ENCODE measurements at places on chromosomes 3 and 15.

GRCh38 chr3:152682477-152682876 is 152.5 kb upstream of the P2RY1 start:
- no peak for DNase-seq

DNA sequence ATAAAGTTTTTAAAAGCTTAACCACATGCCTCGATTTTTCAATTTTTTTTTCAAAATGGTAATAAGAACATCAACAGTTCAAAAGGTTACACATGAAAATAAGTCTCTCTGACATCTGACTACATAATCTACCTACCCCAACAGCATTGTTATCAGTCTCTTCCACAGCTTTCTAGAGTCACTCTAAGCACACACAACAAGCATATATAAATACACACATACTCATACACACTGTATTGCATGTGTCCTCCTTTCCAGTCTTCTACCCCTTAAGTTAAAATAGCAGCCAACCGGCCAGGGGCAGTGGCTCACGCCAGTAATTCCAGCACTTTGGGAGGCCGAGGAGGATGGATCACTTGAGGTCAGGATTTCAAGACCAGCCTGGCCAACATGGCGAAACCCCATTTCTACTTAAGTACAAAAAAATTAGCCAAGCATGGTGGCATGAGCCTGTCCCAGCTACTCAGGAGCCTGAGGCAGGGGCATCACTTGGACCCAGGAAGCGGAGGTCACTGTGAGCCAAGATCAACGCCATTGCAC is 12.2 kb downstream of the TBL1XR1 start:
- DNase-seq = no peak

DNA sequence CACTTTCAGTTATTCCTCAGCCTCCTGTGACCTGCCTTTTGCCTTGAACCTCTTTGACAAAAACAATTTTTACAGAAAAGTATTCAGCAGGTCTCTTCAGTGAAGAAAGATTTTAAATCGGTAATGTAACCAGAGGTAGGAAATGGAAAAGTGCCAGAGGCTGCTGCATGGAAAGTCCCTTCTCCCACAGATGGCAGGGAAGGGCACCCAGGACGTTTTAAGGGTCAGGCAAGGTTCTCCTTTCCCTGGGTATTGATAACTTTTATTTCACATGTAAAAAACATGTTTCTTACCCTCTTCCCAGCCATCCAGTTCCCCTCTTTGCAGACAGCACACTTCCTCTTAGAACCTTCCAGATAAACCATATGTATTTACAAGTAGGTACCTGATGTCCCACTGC is 185.6 kb downstream of the OR4M2 start:
- DNase-seq = no peak

- DNase-seq = no peak
These were observed 3.2 kb downstream of the SEMA6D start for GRCh38 chr15:47720555-47720954.

GRCh38 chr3:73341272-73341935 is 279.9 kb downstream of the EBLN2 start:
- no peak for DNase-seq

GRCh38 chr3:111984636-111985298 is 5.9 kb downstream of the ABHD10 start:
- no peak for DNase-seq

DNA sequence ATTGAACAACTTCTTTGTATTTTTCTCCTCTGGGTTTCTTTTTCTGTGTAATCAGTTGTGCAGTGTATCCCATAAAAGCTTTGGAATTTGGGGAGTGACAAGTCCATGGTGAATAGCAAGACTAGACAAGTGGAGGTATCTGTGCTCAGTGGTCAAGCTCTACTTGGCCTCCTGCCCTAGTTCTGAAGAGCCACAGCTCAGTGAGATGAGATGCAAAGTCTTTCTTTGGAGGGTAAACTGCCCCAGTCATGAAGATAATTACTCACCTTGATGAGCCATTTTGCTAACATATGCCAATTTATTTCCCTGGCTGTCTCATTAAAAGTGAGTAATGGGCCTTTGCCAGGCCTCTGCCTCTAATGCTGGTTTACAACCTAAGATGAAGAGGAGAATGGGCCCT is 271.2 kb upstream of the TRIM42 start:
- no peak for DNase-seq

GRCh38 chr3:160531311-160531710 is 34.1 kb downstream of the KPNA4 start:
- DNase-seq = no peak

DNA sequence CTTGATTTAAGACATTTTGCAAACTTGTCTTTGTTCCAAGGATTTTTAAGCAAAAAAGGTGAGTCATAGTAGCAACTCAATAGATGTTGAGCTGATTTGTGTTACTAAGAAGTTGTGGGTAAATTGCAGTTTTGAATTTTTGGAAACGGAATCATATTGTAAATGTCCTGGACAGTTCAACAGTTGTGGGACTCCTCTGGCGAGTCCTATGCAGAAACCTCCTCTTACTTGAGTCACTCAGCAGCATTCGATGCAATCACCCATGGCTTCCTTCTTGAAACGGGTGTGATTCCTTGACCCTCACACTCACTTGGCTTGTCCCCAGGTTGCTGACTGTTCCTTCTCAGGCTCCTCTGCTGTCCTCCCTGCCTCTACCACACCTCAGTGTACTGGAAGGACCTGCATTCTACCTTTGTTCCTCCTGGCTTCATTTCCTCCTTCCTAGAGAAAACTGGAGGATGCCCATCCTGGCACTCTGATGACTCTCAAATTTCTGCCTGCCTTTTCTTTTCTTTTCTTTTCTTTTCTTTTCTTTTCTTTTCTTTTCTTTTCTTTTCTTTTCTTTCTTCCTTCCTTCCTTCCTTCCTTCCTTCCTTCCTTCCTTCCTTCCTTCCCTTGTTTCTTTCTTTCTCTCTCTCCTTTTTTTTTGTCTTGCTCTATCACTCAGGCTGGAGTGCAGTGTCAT is 52.8 kb upstream of the DGKG start:
- no peak for DNase-seq

DNA sequence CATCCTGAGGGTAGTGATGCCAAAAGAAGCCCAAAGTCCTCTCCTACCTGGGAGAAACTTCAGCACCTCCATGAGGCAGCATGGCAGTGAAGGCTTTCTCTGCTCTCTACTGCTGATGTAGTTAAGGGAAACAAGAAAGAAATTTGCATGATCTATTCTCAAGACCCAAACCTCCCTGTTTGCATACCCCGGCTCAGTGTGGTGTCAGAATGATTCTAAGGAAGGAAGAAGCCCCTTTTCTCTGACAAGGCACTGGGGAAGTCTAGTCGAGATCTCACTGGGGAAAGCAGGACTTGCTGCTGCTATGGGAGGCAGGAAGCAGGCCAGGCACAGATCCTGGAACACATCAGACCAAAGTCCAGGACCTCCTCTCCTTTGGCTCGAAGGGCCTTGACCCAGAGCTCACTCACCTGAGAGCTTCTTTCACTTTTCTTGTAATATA is 89.4 kb upstream of the ICE2 start:
- no peak for DNase-seq

GRCh38 chr3:122635789-122636188 is 44.9 kb upstream of the PARP14 start:
- no peak for DNase-seq

DNA sequence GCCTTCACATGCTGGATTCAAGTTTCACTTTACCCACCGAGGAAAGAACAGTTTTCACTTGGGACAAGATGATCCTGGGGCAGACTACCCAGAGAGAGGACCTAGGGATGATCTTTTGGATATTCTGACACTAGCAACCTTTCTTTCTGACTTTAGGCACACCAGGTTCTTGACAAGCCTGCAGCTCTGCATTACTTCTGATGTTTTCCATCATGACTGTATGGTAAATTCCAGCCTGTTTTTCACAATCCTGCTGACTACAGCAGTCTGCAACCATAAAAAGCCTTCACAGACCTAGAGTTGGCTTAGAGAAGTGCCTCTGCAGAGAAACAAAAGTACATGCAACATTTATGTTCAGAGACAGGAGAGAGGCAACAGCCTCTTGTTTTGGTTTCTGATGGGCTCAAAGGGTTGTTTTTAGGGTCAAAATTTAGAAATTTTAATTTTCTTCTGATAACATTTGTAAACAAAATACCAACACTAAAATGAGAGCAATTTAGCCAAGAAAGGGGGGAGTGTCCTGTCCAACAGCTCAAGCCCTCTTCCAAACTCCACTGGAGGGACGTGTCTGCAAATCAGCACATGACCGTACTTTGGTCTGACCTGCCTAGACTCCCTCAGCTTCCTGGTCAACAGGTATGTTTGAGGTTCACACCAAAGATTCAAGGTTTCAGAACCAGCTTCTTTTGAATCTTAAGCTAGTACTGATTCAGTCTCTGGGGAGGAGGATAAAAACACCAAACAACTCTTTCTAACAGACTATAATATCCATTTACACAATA is 799 bp downstream of the ABI3BP start:
- peak; percentile 27 for DNase-seq

All from T47D (cell line).